ENCODE measurements at places on chromosomes 11 and 22.

DNA sequence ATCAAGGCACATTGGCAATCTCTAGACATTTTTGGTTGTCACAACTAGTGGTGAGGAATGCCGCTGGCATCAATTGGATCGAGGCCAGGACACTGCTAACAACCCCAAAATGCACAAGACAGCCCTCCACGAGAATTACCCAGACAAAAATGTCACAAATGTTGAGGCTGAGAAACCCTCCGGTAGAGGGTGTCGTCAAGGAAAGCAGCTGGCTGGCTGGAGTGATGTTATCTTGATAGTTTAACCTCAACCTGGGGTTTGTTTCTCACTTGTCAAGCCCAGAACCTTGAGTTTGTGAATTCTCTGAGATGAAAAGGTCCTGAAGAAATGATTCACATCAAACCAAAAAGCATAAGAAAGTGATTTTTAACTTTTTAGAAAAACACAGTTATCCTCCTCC is 21.1 kb upstream of the TMPRSS13 start:
- no peak for DNase-seq

GRCh38 chr22:28917747-28918549 is 34.6 kb downstream of the ZNRF3 start:
- peak; percentile 91 for DNase-seq

GRCh38 chr11:11818529-11819121 is 23.1 kb upstream of the USP47 start:
- no peak for DNase-seq

DNA sequence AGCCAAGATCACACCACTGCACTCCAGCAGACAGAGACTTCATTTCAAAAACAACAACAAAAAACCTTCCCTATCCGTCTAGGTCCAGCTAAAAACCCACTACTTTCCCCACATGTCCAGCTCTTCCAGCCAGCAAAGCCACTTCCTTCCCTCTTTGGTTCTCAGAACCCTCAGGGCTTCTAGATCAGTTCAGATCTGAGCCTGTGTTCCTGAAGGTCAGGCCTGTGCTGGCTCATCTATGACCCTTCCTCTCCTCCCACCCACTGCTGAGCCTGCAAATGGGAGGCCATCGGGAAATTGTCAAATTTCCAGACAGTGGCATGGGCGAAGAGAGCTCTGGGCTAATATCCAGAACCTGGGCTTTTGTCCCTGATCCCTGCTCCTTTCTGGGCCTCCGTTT is 37.8 kb downstream of the SLCO2B1 start:
- DNase-seq = no peak

DNA sequence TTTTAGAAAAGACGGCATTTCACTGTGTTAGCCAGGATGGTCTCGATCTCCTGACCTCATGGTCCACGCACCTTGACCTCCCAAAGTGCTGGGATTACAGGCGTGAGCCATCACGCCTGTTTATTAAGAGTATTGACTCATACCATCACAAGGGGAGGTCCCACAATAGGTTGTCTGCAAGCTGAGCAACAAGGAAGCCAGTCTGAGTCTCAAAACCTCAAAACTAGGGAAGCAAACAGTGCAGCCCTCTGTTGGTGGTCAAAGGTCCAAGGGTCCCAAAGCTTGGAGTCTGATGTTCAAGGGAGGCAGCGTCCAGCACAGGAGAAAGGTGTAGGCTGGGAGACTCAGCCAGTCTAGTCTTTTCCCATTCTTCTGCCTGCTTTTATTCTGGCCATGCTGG is 32.8 kb upstream of the LDLRAD3 start:
- DNase-seq = no peak

- no peak for DNase-seq
These were observed 61.0 kb downstream of the LARGE2 start for GRCh38 chr11:45983471-45983845.

DNA sequence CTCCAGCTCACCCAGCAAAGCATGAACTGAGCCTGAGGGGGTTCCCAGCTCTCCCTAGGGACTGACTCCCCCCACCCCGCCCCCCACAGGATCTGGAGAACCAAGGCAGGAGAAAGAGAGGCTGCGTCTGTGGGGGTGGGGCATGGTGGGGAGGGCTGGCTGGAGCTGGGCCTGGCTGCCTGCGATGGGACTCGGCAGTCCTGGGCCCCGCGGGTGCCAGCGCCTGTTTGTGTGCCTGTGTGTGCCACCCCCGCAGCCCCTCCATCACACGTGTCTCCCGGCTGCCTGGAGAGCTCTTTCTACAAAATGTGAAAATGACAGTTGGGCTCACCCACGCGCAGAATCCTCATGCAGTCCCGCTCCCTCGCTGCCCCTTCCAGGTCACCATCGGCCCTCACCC is 46.8 kb downstream of the CACNA1I start:
- DNase-seq = no peak

GRCh38 chr11:86214710-86215109 is 29.8 kb upstream of the EED start:
- DNase-seq = no peak

DNA sequence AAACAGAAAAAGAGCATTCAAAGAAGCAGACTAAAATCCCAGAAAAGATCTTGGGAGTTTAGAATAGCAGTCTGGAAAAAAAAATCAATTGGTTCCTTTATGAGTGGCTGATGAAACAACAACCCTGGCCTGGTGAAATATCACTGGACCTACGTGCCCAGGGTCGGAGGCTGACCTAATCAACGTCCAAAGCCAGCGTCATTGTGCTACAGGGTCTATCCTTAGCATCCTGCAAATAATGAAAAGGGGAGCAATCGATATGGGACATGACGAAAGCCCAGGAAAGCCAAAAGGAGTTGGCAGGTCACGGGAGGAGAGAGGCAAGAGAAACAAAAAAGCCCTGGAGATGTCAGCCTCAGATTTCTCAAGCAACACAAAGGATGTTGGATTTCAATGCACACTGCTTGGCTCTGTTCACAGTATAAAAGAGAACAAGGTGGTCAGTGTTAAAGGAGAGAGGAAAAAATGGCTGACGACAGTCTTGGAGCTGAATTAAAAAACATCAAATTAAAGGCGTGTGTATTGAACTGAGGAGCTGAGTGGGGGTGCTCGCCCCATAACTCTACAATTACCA is 148.8 kb downstream of the BLID start:
- no peak for DNase-seq

GRCh38 chr11:130145975-130146776 is 13.4 kb upstream of the ST14 start:
- DNase-seq = no peak

- no peak for DNase-seq
These were observed 41.0 kb downstream of the ELMOD1 start for GRCh38 chr11:107631931-107632330.

- no peak for DNase-seq
These were observed 75.2 kb downstream of the MYO7A start for GRCh38 chr11:77202941-77203900.

DNA sequence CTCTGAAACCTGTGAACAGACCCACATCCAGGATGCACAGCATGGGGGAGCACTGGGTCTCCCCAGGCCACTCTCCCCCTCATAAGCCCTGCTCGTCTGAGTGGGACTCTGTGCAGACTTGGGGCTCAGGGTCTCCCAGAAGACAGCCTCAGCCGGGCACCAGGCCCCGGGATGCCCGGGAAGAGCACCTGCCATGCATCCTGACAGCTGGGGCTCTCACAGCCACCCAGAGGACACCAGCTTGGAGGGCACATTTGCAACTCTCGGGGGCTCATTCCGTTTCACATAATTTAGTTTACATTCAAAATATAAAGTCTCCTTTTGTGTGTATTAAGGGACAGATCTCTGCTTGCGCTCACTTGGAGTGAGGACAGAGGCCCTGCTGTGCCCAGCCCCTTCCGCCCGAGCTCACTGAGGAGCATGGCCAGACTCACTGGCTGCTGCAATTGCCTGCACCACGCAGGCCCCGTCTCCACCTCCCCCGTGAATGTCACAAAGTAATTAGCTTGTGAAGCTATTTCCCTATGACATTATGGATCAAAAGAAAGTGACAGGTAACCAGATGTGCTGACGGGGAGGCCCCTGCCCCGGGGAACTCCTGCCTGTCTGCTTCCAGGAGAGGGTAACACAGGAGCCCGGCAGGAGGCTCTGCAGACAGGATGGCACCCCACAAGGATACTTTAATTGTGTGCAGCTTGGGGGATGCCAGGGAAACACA is 275.6 kb downstream of the BRD1 start:
- DNase-seq = no peak

DNA sequence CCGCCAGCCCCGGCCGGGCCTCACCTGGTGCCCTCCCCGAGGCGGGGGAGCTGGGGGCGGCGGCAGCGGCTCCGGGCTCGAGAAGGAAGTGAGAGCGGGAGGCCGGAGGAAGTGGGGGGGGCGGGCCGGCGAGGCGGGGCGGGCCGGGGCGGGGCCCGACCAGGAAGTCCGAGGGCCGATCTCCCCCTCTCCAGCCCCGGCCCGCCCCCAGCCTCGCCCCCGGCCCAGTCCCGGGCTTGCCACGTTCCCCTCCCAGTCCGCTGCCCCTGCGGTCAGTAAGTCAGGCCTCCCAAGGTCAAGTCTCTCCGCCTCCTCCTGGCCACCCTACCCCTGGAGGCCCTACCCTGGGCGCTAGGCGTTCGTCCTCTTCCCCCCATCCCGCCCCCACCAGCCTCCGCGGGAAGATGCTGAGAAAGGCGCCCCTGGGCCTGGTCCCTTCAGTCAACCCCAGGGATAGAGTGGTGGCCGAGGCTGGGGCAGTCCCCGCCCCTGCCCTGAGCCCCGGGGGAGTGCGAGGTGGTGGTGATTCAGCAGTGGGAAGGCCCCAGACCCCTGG is at the start of gene RHOG:
Gene RHOG (minus strand): TSS at position 90 of the 556 bp plus-strand sequence. CDS start 12,821 bp downstream, outside the sequence.
- no peak for DNase-seq

DNA sequence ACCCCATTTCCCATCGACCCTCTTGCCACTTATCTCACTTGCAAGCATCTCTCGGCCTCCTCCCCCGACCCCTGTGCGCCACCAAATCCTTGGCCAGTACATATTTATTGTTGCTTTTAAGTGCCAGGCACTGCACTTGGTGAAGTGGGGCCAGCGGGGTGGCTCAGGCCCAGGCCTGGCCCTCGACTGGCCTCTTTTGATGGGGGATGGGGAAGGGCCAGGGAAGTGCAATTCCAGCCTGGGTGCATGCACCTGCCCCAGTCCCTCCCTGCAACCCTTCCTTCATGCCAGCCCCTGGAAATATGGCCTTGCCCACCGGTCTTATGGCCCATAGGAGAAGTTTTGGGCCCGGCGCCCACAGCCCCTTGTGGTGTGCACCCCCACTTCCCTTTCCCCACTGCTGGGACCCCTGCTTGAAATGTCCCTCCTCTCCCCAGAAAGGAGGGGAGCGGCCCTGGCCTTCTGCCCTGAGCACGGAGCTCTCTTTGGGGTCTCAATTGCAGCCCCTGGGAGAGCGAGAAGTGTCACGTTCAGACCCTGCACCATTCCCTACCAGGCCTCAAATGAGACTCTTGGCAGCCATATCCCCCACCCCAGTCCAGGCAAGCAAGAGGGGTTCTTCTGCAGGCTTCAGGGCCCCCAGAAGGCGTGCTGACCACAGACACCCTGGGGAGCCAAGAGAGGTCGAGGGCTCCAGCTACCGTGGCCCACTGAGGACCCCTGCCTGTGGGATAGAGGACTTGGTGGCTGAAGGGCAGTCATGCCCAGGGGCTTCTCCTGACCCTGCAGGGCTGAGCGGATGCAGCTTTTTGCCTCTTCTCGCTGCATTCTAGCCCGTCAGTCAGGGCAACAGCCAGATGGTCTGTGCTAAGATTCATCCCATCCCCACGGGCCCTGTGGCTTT is 961 bp downstream of the SUSD2 start:
- DNase-seq = peak; percentile 54

DNA sequence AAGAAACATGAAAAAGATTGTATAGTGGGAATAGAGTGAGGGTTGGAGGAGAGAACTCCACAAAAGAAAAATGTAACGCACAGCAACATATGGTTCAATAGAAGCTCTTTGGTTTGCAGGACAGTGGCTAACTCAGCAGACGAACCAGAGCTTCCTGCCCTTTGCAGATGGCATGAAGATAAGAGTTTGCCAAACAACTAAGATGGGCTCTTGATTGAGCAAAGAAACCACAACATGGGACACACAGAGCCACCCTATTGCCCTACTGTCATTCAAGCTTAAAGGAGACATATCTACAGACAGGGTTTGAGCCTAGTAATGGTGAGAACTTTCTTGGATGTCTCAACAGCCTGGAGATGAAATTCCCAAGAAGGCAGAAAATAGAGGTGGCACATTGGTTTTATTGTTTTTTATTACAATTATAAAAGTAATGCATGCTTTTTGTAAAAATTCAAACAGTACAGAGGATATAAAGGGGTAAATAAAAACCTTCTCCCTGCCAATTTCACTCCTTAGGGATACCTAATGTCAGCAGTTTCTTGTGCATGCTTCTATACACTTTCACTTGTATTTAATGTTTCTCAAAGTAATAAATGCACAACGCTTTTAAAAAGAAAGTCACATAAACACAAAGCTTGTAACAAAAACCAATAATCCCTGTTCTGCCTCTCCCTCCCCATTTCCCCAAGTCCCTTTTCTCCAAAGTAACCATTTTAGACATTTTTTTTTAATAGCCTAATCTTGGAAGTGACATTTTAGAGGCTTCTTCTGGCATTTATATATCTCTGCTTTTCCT is 63.7 kb downstream of the COPB1 start:
- no peak for DNase-seq

DNA sequence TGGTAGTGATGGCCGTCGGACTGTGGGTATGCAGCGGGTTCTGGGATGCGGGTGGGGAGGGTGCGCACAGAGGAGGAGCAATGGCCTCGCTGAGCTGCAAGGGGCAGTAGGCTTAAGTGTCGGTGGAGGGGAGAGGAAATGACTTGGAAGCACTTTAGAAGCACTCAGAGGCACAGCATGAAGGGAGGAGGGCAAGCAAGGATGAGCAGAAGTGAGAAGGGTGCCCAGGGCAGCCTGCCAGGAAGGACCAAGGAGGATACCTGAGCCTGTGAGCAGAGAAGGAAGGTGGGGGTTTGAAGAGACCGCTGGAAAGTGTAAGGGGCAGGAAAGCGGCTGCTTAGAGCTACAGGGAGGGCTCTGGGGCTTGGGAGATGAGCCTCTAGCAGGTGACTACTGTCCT is 330 bp downstream of the SLC5A1 start:
- no peak for DNase-seq

DNA sequence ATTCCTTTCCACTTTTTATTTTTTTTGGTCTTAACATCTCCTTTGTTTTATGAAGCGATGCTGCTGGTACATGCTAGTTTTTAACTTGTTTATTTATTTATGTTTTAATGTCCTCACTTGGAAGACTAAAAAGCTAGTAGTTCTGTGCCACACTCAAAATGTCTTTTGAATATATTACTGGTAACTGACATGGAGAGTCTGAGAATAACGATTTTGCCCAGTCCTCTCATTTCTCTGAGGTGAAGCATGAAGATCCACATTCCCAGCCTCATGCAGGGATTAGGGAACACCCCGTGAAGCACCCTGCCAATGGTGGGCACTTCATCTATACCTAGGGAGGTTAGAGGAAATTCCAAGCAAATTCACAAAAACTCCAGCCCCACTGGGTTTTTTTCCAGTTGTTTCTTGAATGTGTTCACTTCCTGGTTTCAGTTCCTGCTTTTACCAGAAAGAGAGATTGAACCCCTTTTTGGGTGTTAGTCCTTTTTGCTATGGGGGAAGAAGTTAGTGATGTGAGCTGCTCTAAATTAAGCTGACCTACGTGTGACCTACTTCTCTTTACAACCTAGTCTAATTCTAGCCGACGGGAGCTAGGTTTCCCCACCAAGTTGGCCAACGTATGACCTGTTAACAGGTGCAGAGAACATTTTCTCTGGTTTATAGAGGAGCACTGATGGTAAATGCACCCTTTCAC is 106.1 kb downstream of the SLC1A2 start:
- DNase-seq = no peak

- DNase-seq = no peak
These were observed 70.6 kb downstream of the ADM start for GRCh38 chr11:10375280-10375971.

Measured in eye (tissue), 1 donor.